ENCODE measurements at places on chromosomes 1 and 21.

DNA sequence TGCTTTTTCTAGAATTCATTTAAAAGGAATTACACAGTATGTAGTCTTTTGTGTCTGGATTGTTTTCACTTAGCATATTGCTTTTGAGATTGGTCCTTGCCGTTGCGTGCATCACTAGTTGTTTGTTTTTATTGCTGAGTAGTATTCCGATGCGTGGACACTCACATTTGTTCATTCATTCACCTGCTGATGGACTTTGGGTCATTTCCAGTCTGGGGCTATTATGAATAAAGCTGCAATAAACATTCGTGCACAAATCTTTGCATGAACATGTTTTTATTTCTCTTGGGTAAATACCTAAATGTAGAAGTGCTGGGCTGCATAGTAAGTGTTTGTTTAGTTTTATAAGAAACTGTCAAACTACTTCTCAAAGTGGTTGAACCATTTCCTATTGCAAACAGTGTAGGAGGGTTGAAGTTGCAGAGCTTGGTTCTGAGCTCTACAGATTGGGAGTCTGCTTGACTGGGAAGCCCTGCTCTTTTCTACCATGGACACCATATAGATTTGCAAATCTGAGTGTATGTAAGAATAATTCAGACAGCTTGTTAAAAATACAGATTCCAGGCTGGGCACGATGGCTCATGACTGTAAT, 404.7 kb upstream of the PROX1 start:
- DNase-seq = no peak

DNA sequence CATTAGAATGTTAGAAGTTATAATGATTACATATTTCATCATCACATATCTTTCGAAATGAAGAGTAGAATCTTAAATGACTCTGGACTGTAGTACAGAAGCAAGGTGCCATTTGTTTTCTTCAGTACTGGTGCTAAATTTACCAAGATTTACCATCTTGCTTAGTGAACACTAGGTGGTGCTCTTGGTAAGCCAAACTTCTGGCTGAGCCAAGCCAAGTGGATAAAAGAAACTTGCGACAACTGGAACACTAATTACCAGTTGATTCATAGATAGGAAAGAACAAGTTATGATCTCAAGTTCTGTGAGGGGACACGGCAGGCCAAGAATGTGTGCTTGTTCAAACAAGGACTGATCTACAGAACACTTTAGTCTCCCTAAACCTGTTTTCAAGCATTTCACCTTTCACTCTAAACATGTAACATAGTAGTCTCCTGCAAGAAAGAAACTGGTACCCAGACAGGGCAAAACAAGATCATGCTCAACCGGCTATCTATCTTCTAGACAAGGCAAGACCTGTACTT, 19.8 kb downstream of the SPRTN start:
- DNase-seq = peak; percentile 57

GRCh38 chr1:208007319-208007937, 96.5 kb upstream of the CD34 start:
- DNase-seq = no peak

DNA sequence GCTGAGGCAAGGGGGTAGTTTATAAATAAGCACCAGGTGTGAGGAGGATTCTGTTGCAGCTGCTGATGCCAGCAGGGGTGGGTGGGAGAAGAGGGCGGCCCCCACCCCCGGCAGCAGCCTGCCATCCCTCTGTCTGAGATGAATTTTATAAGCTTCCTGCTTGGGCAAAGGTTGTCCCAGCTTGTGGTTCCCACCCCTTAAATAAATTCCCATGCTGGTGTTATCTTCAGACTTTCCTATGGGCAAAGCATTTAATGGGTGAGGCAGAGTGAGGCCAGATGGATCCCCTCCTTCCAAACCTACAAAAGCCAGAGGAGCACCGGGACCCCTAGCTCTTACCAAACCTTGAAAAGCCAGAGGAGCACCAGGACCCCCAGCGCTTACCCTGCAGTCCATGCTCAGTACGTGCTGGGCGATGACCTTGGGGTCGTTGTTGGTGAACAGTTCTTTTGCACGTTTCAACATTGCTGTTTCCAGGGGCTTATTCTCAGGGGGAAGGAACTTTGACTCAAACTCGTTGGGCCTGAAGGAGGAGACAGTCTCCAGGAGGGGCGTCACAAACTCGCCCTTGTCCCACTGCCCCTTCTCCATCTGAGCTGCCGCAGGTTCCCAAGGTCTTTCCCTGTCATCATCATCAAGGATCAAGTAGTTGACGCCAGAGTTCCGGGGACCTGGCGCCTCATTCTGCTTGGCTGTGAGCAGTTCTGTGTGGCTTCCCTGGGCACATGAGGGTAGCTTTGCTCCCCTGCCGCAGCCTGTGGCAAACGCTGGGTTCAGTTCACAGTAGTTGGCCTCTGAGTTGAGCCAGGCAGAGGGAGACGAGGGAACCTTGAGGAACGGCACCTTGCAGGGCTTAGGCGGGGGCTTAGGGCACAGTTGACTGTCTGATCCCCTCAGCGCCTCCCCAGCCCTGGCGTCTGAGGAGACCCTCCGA, 99.5 kb downstream of the BCAR3 start:
- no peak for DNase-seq

DNA sequence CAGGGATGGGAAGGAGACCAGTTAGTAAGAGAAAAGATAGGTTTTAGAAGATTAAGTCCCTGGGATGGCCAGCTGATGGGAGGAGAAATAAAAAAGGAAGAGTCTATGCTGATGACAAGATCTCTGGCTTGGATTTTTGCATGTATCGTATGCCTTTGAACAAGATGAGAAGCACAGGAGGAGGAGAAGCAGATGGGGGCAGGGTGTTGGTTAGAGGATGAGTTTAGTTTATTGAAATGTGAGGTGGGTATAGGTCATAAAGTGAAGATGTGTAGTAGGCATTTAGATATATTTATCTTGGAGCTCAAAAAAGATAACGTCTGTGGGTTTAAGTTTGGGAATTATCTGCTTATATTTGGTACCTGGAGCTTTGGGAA, 1.4 kb downstream of the TIPRL start:
- no peak for DNase-seq

GRCh38 chr1:175152006-175152652, 40.4 kb downstream of the KIAA0040 start:
- peak; percentile 76 for DNase-seq

- DNase-seq = no peak
Measured at GRCh38 chr1:58988752-58989151, 204.9 kb upstream of the JUN start.

DNA sequence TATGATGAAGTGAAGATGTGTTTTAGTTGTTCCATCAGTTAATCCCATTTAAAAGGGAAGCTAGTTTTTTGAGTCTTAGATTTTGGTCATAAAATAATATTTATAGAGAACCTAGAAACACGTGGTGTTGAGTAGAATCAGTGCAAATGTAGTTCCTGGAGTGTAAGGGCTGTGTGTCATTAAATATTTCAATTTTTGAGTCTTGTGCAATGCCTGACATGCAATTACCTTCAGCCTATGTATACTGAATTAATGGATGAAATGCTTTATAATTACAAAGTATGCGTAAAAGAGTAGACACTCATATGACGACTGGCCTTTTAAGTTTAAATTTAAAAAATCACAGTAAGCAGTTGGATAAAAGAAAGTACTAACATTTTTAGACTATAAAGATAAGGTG, 75.0 kb downstream of the NEK7 start:
- no peak for DNase-seq

- DNase-seq = no peak
Measured at GRCh38 chr1:94582565-94582964, 41.0 kb upstream of the F3 start.

DNA sequence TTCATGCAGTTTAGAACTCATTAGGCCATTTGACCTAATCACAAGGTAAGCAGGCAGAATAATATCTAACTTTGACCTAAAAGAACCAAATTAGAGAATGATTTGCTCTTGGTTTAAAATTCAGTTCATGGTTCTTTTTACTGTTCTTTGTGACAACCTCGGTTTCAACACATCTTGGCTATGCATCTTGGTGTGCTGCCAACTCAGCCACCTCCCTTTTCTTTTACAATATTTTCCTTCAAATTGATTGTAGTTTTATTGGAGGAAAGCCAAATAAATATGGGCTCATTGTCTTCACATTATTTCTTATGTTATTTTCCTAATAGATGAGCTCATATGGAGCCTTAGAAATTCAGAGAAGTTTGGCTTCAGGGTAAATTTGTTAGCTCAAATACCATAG, 338.3 kb downstream of the SIPA1L2 start:
- DNase-seq = no peak

DNA sequence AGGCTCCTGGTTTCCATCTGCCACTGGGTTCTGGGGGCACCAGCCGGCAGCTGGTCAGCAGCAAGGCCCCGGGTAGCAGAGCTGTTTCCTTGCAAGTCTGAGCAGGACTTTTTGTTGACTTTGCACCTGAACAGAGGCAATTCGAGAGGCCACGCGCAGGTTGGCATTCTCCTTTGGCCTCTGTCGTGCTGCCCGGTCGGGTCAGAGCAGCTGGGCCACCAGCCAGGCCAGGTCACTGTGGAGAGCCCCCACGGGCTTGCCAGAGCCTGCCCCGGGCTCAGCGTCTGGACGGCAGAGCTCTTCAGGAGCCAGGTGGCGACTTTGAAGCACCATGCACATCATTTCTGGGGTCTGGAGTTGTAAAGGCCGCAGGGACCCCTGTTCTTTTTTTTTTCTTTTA, 28.4 kb upstream of the TMEM52 start:
- DNase-seq = no peak

DNA sequence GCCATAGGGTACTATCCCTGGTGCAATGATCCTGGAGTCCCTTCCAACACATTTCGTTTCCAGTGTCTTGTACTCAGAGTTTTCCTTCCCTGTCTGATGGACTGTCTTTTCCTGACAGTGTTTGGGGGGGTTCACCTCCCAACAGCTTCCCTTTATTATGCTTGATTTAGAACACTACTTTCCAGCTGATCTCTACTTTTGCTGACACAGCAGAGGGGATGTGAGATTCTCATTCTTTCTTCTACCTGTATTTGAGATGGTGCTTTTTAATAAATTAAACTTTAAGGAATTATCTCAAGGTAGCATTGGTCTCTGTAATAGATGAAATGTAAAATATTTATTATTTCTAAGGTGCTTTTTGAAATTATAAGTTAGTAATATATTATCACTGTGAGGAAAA, 41.0 kb downstream of the SLC35A3 start:
- no peak for DNase-seq

DNA sequence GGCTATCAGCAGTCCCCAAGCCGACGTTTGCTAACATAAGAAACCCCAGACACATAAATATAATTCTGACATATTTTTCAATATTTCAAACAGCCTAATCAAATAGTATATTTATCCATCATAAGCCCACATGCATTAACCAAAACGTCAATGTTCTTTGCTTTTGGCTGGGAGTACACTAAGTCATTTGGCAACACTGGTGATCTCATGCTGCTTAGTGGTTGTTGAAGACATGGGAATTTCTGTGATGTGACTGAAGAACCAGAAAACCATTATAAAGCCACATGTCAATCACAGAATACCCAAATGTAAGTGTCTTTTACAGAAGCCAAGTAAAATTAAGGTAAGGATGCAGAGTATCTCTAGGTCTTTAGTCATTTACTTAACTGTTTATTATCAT, 57.6 kb downstream of the PLPPR5 start:
- no peak for DNase-seq

GRCh38 chr1:82485591-82486369, 685.0 kb downstream of the ADGRL2 start:
- no peak for DNase-seq

GRCh38 chr1:28756846-28757245, 20.1 kb downstream of the YTHDF2 start:
- no peak for DNase-seq

DNA sequence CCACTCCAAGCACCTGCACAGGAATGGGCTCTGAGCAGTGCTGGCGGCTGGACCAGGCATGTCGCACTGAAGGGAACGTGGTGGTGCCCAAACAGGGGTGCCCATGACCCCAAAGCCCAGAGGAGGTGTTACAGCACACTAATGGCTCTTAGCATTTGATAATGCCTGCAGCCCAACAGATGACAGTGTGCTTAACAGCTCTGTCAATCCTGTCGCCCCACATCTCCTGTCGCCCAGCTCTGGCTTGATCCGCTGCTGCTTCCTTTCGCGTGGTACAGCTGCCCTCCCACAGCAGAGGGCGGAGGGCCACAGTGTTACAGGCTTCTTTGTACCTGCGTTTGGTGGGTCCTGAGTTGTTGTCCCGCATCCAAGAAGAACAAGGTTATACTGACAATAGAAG, 32.2 kb upstream of the CR1L start:
- no peak for DNase-seq

DNA sequence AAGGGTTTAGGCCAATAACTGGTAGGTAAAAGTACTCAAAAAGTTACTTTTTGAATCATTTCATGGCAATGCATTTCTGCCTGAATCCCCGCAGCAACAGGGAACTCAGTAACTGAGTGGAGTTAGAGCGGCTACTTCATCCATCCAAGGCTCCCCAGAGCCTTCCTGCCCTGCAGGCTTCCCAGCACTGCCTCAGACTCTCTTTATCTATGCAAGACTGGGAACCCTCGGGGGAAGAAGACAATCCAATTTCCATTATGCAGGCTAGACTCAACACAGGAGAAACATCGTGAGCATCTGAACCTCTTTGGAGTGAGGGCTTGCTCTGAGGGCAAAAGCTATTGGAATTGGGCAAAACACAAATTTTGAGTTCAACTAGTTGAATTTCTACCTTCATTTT, 23.1 kb downstream of the ZMYND12 start:
- no peak for DNase-seq

DNA sequence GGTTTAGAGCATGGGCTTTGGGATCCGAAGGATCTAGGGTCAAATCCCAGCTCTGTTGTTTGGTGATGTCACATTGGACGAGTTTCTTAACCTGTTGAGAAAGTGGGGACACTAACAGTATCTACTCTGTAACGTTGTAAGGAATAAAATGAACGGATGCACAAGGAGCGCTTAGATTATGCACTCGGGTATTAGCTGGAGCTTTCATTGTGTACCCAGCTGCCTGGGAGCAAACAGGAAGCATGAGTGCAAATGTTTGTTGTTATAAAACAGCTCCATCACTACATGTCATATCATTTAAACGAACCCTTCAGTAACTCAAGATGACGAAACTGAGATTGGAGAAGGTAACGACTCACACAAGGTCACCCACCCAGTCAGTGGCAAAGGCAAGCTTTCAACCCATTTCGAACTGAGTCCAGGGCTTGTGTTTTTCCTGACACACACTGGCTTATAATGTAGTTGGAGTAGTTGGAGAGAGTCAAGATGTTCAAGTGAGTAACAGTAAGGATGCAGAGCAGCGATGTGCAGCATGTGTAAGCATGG, 16.2 kb upstream of the SLC6A17 start:
- DNase-seq = no peak

- DNase-seq = peak; percentile 72
Measured at GRCh38 chr21:17925000-17925610, 105.9 kb upstream of the C21orf91 start.

- no peak for DNase-seq
Measured at GRCh38 chr1:17933501-17933900, 174.1 kb upstream of the IGSF21 start.

- peak; percentile 56 for DNase-seq
Measured at GRCh38 chr1:3902111-3902511, 2.0 kb upstream of the C1orf174 start.

GRCh38 chr1:182861994-182862393, 22.8 kb downstream of the DHX9 start:
- DNase-seq = no peak
